ENCODE measurements at places on chromosomes 4 and X. TPM values are rescaled to one million over a fixed set of nuclear protein-coding genes. Genes with fewer than 3 reads are reported as not detected.

The GPR50 gene
- not detected for total RNA-seq

DNA sequence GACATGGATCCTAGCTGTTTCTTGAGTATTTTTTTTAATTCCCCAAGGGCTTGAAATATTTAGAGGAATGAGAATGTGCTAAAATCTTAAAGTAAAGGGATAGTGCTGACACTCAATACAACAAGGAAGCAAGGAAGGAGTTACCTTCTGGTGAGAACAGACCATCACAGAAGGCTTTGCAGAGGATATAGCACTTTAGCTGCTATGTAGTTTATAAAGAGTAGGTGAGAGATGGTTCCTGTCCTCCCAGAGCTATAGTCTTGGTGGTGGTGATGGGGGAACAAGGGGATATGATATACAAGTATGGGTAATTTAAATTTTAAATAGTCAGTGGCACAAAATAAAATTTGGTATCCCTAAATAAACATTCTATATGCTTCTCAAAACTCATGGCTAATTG lies 47.6 kb downstream of the MTHFD2L start:
- no peaks in the 10 kb centered on the region for H3K27me3 ChIP-seq
- no peak for DNase-seq
- H3K4me1 ChIP-seq: peaks cover 27% of the 10 kb centered on the region
- no peak overlapping the region for H3K4me3 ChIP-seq
- H3K27ac ChIP-seq: peak overlapping the region; percentile 94
- peaks cover 5% of the 10 kb centered on the region for H3K36me3 ChIP-seq

- H3K4me3 ChIP-seq: no peak overlapping the region
- no peaks in the 10 kb centered on the region for H3K36me3 ChIP-seq
- no peaks in the 10 kb centered on the region for H3K4me1 ChIP-seq
- DNase-seq: no peak
- no peak overlapping the region for H3K27ac ChIP-seq
- H3K27me3 ChIP-seq: no peaks in the 10 kb centered on the region
Measured at GRCh38 chr4:151206241-151207005, 70.5 kb upstream of the PRSS48 start.

DNA sequence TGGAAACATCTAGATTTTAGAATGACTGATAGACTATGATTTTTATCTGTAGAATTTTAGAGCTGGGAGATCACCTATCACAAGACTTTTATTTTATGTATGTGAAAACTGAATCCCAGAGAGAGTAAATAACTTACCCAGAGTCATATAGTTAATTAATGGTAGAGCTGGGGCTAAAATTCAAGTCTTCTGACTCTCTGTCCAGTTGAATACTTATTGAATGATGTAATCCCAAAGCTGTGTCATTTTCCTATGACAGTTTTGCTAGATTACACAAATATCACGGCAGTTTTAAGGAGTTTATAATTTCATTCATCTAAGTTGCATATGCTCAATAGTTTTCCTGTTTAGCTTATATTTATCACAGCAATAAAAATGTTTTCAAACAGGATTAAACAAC lies 6.7 kb downstream of the NRK start:
- no peak overlapping the region for H3K4me3 ChIP-seq
- no peaks in the 10 kb centered on the region for H3K4me1 ChIP-seq
- no peak overlapping the region for H3K27ac ChIP-seq
- no peaks in the 10 kb centered on the region for H3K36me3 ChIP-seq
- no peaks in the 10 kb centered on the region for H3K27me3 ChIP-seq
- DNase-seq: no peak

DNA sequence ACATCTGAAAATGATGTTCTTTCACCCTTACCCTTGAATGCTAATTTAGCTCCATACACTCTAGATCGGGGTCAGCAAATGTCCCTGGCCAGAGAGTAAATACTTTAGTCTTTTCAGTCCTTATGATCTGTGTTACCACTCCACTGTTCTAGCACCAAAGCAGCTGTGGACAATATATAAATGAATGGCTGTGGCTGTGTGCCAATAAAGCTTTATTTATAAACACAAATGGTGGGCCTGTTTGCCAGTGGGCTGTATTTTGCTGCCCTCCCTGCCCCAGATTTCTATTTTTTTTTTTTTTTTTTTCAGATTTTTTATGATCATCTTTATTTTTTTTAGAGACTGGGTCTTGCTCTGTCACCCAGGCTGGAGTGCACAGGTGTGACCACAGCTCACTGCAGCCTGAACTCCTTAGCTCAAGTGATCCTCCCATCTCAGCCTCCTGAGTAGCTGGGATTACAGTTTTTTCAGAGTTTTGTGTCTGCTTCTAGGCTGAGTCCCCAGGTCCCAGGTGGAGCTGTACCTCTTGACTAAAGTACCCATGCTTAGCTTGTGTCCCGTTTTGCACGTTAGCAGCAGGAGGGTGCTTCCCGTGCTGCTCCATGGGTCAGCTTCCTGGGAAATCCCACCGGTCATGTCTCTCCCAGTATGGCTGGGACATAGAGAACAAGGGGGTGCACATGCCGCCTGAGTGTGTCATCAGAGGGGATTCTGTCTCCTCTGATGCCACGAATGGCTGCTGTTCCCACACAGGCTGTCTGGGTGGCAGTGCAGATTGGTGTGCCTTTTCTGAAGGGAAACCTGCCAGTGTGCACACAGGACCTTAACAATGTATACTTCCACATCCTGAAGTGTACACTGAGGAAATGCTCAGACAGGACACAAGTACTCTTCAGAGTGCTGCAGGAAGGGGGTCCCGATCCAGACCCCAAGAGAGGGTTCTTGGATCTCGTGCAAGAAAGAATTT lies 16.0 kb upstream of the GRPEL1 start:
- no peaks in the 10 kb centered on the region for H3K36me3 ChIP-seq
- H3K27me3 ChIP-seq: peaks cover 51% of the 10 kb centered on the region
- no peaks in the 10 kb centered on the region for H3K4me1 ChIP-seq
- no peak overlapping the region for H3K27ac ChIP-seq
- H3K4me3 ChIP-seq: no peak overlapping the region

GRCh38 chrX:151983186-151983585 lies 8.7 kb upstream of the GABRE start:
- no peaks in the 10 kb centered on the region for H3K36me3 ChIP-seq
- no peaks in the 10 kb centered on the region for H3K4me1 ChIP-seq
- H3K4me3 ChIP-seq: no peak overlapping the region
- H3K27me3 ChIP-seq: no peaks in the 10 kb centered on the region
- DNase-seq: no peak
- no peak overlapping the region for H3K27ac ChIP-seq

GRCh38 chr4:41540687-41541086 lies 2.7 kb downstream of the LIMCH1 start:
- H3K4me3 ChIP-seq: no peak overlapping the region
- no peaks in the 10 kb centered on the region for H3K4me1 ChIP-seq
- no peak overlapping the region for H3K27ac ChIP-seq
- no peak for DNase-seq
- H3K36me3 ChIP-seq: no peaks in the 10 kb centered on the region

- H3K27me3 ChIP-seq: peaks cover 3% of the 10 kb centered on the region
- DNase-seq: no peak
- H3K4me1 ChIP-seq: peaks cover 11% of the 10 kb centered on the region
- H3K4me3 ChIP-seq: no peak overlapping the region
- no peaks in the 10 kb centered on the region for H3K36me3 ChIP-seq
Measured at GRCh38 chrX:18666614-18667013, 5.3 kb downstream of the RS1 start.

DNA sequence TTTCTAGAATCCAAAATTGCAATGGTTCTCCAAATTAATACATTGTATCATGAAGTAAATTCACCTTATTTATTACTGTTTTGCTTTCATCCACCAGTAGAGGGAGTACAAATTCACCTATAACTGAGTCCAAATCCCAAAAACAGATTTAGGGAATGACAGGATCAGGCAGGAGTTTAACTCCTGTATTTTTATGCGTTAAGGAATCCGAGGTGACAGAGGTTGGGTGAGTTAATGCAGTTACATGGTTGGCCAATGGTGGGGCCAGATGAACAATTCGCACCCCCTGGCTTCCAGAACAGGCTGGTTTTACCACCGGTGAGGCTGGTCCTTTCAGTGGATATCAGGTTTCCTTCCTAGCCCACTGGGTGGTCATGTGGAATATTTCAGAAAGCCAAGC lies 82.4 kb downstream of the MTNR1A start:
- H3K27me3 ChIP-seq: no peaks in the 10 kb centered on the region
- H3K27ac ChIP-seq: no peak overlapping the region
- H3K36me3 ChIP-seq: no peaks in the 10 kb centered on the region
- H3K4me3 ChIP-seq: no peak overlapping the region
- no peaks in the 10 kb centered on the region for H3K4me1 ChIP-seq

GRCh38 chr4:119261986-119262385 lies 49.5 kb downstream of the USP53 start:
- no peaks in the 10 kb centered on the region for H3K27me3 ChIP-seq
- no peak overlapping the region for H3K27ac ChIP-seq
- H3K4me1 ChIP-seq: no peaks in the 10 kb centered on the region
- no peak for DNase-seq
- peaks cover 47% of the 10 kb centered on the region for H3K36me3 ChIP-seq

DNA sequence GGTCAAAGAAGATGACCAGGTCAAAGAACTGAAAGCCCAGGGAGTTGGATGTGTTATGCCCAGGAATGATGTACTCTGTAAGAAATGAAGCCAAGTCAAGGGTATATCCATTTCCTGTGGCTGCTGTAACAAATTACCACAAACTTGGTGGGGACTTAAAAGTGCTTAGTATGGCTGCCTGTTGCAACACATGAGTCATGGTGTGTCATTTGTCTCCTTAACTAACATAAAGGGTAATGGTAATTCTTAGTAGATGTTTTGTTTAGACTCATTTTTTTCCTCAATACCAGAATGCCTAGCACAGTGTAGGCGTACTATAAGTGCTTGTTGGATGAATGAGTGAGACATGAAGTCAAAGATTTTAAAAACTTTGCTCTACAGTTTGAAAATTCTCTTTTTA lies 45.7 kb downstream of the SYTL5 start:
- H3K4me1 ChIP-seq: no peaks in the 10 kb centered on the region
- no peak for DNase-seq
- H3K4me3 ChIP-seq: no peak overlapping the region
- no peak overlapping the region for H3K27ac ChIP-seq
- no peaks in the 10 kb centered on the region for H3K36me3 ChIP-seq
- no peaks in the 10 kb centered on the region for H3K27me3 ChIP-seq

- no peaks in the 10 kb centered on the region for H3K4me1 ChIP-seq
- DNase-seq: no peak
- no peak overlapping the region for H3K27ac ChIP-seq
- no peaks in the 10 kb centered on the region for H3K36me3 ChIP-seq
Measured at GRCh38 chr4:45082101-45082500, 355.7 kb upstream of the GNPDA2 start.

GRCh38 chr4:54067166-54067565 lies 2.8 kb upstream of the CHIC2 start:
- H3K36me3 ChIP-seq: peaks cover 6% of the 10 kb centered on the region
- H3K27me3 ChIP-seq: peaks cover 6% of the 10 kb centered on the region
- DNase-seq: no peak
- H3K4me1 ChIP-seq: peaks cover 25% of the 10 kb centered on the region
- H3K4me3 ChIP-seq: no peak overlapping the region

DNA sequence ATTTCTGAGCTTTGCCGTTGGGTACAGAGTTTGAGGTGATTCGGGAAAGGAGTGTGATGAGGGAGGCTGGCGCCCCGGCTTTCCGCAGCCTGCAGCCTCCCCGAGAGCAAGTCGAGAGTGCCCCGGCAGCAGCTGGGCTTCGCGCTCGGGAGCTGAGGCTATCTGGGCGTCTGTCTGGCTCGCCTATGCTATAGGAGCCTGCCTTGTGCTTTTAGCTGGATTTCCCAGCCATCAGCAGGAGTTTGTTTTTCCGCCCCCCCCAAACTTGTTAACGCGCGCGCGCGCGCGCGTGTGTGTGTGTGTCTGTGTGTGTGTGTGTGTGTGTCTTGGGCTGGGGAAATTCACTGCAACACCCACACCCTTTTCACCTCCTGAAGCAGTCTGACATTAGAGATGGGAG lies 765 bp upstream of the DGKK start:
- no peak for DNase-seq
- no peak overlapping the region for H3K27ac ChIP-seq
- no peaks in the 10 kb centered on the region for H3K4me1 ChIP-seq

The LEF1 gene
- total RNA-seq: 1.6 TPM

GRCh38 chr4:176187624-176188023 lies 7.8 kb downstream of the SPATA4 start:
- H3K4me1 ChIP-seq: peaks cover 2% of the 10 kb centered on the region
- H3K36me3 ChIP-seq: no peaks in the 10 kb centered on the region
- H3K4me3 ChIP-seq: no peak overlapping the region
- H3K27me3 ChIP-seq: peaks cover 27% of the 10 kb centered on the region
- DNase-seq: no peak

The S100G gene
- total RNA-seq: not detected

The ZGRF1 gene
- 13.7 TPM for total RNA-seq

GRCh38 chr4:169567916-169568315 lies 44.5 kb downstream of the NEK1 start:
- no peak overlapping the region for H3K27ac ChIP-seq
- H3K36me3 ChIP-seq: peaks cover 6% of the 10 kb centered on the region
- H3K4me1 ChIP-seq: peaks cover 17% of the 10 kb centered on the region
- H3K4me3 ChIP-seq: no peak overlapping the region
- no peaks in the 10 kb centered on the region for H3K27me3 ChIP-seq

GRCh38 chr4:28151314-28151713 lies 1290.7 kb downstream of the STIM2 start:
- no peaks in the 10 kb centered on the region for H3K27me3 ChIP-seq
- H3K27ac ChIP-seq: no peak overlapping the region
- H3K4me1 ChIP-seq: no peaks in the 10 kb centered on the region
- no peaks in the 10 kb centered on the region for H3K36me3 ChIP-seq
- no peak overlapping the region for H3K4me3 ChIP-seq

GRCh38 chrX:40392599-40392998 lies 188.2 kb upstream of the ATP6AP2 start:
- H3K36me3 ChIP-seq: no peaks in the 10 kb centered on the region
- no peak overlapping the region for H3K4me3 ChIP-seq
- H3K27me3 ChIP-seq: no peaks in the 10 kb centered on the region

DNA sequence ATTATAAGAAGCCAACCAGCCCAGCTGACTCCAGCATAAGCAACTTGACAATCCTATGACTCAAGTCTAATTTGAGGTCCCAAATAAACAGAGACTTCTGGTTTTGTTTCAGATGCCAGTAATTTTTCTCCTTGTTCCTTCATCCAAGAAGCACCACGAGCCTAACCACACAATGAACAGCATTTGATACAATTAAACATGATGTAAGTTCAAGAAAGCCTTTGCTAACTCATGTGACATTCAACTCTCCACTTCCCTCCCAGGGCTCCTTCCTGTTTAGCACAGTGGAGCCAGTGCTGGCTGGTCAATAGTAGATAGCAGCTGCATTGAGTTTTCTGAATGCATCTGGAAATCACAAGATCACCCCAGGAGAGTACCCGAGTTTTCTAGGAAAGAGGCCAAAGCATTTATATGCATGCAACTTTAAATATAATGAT lies 206.3 kb downstream of the ARHGAP24 start:
- no peak overlapping the region for H3K4me3 ChIP-seq
- H3K4me1 ChIP-seq: peaks cover 57% of the 10 kb centered on the region
- H3K27me3 ChIP-seq: no peaks in the 10 kb centered on the region
- H3K27ac ChIP-seq: peak overlapping the region; percentile 74

GRCh38 chr4:38149472-38149996 lies 189.3 kb downstream of the PTTG2 start:
- H3K27me3 ChIP-seq: no peaks in the 10 kb centered on the region
- H3K36me3 ChIP-seq: no peaks in the 10 kb centered on the region
- H3K4me3 ChIP-seq: no peak overlapping the region
- H3K27ac ChIP-seq: no peak overlapping the region
- H3K4me1 ChIP-seq: peaks cover 13% of the 10 kb centered on the region
- DNase-seq: no peak

- H3K27me3 ChIP-seq: no peaks in the 10 kb centered on the region
- no peak overlapping the region for H3K27ac ChIP-seq
- no peaks in the 10 kb centered on the region for H3K4me1 ChIP-seq
Measured at GRCh38 chr4:18435781-18436180, 414.2 kb upstream of the LCORL start.

- peaks cover 2% of the 10 kb centered on the region for H3K27me3 ChIP-seq
- H3K36me3 ChIP-seq: no peaks in the 10 kb centered on the region
- H3K27ac ChIP-seq: no peak overlapping the region
Measured at GRCh38 chr4:185656467-185656931, 121.2 kb upstream of the PDLIM3 start.

The GJB1 gene
- not detected for total RNA-seq

The AREG gene
- 2.2 TPM for total RNA-seq
